Endothelial cell (in vitro differentiated cells): ENCODE measurements at places on chromosomes 2 and 18. TPM values are rescaled to one million over a fixed set of nuclear protein-coding genes. Genes with fewer than 3 reads are reported as not detected.

Gene CCDC85A
- total RNA-seq = 16.4 TPM

Gene RIF1
- 40.7 TPM for total RNA-seq

Gene SERPINB13
- total RNA-seq = not detected

Gene TP53I3
- total RNA-seq = 81.5 TPM

Gene DNER
- 0.15 TPM for total RNA-seq

Gene SLC5A7
- not detected for total RNA-seq

Gene TMEM163
- 150 TPM for total RNA-seq

- no peak for DNase-seq
Measured at GRCh38 chr2:201854221-201854801, 48.0 kb downstream of the CDK15 start.

DNA sequence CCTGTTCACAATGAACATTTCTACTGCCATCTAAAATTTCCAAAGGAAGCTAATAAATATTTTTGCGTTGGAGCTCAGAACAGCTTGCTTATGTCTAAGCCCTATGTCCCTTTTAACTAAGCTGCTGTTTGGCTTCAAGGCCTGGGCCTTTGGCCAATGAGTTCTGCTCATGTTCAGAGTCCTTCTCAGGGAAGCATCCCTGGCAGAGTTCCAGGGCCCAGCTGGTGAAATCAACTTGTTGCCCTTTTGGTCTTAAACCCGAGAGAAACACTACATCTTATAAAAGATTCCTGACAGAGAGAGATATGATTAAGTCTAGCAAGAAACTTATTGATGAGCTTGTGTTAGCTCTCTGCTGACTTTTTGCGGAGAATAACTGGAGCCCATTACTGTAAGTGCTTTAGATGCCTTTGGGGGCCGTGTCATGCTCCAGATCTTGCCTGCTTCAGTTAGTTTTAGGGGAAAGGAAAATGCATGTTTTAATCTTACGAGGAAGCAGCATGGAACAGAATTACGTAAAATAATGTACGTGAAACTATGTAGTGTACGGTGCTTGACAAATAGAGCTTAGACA is 102.5 kb upstream of the NOSTRIN start:
- DNase-seq = no peak

- no peak for DNase-seq
Measured at GRCh38 chr18:5747678-5748077, 147.6 kb downstream of the TMEM200C start.

GRCh38 chr2:168751104-168751740 is 51.2 kb upstream of the NOSTRIN start:
- DNase-seq = no peak

GRCh38 chr2:118103951-118104940 is 16.0 kb downstream of the INSIG2 start:
- no peak for DNase-seq

DNA sequence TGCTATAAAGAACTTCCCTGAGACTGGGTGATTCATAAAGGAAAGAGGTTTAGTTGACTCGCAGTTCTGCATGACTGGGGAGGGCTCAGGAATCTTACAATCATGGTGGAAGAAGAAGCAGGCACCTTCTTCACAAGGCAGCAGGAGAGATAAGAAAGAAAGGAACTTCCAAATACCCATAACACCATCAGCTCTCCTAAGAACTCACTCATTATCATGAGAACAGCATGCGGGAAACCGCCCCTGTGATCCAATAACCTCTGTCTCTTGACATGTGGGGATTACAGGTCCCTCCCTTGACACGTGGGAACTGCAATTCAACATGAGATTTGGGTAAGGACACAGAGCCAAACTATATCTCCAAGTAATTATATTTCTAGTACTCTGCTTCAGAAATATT is 163.8 kb upstream of the CDH20 start:
- DNase-seq = no peak

DNA sequence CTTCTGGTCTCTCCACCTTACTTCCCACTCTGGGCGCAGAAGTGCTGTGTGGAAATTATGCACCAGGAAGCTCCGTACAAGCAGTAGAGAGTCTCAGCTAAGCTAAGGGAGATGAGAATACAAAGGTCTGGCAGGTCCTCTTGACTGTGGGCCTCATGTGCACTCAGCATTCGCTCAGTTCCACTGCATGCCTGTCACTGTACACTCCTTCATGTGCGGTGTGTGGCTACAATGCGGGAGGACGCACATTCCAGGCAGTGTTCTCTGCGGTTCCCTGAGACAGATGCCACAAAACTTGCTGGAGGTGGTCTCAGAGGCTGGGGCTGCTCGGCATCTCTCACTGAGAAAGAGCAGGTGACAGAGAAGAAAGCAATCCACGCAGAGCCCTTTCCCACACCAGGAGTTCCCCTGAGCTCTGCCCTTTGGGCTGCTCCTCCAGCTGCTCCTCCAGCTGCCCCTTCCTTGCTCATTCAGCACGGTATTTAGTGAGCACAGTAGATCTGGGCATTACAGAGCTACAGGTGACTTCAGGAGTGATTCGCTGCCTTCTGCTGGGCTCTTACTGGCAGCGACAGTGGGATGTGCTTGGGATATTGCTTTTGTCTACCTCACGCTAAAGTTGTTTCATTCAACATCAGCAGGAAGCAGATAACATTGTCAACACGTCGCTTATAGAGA is 176.6 kb downstream of the SH3RF3 start:
- no peak for DNase-seq

DNA sequence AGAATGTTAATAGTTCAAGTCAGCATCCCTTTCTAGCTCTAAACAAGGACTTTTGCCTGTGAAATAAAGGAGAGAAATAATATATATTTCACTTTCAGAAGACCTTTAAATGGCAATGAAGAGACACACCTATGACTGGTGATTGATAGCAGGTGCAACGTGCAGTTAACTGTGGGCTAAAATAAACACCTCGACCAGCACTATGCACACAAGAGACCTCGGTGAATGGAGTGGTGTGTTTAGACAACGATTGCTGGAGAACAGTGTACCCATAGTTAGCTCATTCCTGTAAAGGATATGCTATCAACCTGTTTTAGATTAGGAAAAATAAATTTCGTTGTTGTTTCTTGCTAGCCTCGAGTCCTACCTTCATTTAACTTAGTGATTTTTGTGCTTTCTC is 143.4 kb downstream of the NR4A2 start:
- no peak for DNase-seq

GRCh38 chr2:129782633-129782990 is 196.9 kb upstream of the RAB6C start:
- no peak for DNase-seq

DNA sequence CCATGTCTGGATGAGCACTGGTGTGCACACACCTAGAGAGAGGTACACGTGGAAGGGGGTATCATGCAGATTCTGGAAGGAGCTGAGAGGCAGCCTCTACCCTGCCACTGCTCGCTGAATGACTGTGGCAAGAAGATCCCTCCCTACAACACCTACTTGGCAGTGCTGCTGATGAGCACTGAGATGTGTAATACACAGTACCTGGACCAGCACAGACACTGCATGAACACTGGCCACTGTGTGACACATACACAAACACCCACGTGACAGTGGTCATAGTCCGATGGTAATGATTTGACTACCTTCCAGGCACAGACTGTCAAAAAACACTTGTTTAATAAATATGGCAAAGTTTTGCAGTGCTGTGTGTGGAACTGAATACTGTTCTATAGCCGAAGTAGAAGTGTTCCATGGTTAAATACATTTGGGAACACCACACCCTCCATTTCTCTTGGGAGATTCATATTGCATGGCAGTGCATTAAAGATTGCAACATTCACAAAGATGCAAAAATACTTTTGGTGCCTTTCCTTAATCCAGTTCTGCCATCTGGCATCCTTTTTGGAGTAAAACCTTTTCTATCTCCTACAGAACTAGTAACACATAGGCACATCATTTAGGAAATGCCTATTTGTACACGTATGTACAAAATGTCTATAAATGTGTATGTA is 29.6 kb downstream of the MRPS5 start:
- no peak for DNase-seq

GRCh38 chr2:127200962-127201361 is 19.1 kb downstream of the CYP27C1 start:
- no peak for DNase-seq

DNA sequence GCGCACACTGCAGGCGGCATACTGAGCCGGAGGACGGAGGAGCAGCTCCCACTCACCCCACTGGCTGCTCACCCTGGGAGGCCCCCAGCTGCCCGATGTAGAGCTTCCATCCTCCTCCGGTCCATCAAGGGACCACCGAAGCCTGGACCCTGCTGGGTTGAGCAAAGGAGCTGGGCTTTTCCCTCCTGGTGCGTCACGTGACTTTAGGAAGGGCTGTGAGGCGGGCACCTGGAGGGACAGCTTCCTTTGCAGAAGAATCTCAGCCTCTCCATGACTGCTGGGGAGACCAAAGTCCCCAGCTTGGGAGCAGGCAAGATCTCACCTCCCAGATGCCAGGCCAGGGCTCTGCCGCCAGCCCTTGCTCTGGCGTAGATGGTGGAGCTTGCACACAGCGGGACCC is 102.7 kb downstream of the TWIST2 start:
- no peak for DNase-seq

GRCh38 chr2:143138292-143138691 is 9.1 kb downstream of the ARHGAP15 start:
- no peak for DNase-seq

DNA sequence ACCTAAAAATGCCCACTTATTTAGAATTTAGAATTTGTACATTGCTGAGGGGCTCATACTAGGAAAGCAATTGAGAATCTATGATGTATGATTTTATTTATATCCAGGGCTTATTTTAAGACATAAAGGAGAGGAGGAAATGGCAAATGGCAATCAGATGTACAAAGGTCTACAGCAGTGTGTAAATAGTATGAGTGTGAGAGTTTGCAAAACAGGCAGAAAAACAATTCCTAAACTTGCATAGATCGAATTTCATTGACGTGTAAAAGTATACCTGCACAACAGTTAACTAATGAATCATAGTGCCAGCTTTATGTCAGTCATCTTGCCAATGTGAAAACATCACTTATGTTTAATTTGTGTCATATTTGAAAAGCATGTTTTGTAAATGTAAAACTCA is 718.7 kb upstream of the GCFC2 start:
- DNase-seq = no peak
